ENCODE measurements at places on chromosomes 6 and 20.

DNA sequence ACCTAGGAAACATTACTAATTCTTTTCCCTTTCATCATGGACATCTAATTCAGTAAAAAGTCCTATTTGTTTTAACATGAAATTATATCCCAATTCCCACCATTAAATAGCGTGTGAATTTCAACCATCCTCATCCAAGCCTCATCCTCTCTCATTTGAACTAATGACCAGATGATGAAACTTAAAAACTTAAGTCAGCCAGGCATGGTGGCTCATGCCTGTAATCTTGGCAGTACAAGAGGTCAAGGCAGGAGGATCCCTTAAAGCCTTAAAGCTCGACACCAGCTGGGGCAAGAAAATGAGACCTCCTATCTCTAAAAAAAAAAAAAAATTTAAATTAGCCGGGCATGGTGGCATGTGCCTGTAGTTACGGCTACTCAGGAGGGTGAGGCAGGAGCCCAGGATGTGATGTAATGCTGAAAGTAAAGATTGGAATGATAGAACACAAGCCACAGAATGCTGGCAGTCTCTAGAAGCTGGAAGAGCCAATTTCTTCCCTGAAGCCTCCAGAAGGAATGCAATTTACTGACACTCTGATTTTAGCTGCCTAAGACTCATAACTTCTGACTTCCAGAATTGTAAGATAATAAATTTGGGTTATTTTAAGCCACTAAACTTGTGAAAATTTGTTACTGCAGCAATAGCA, 27.1 kb upstream of the HAO1 start:
- DNase-seq: no peak

- DNase-seq: no peak
Measured at GRCh38 chr20:32209850-32210605, 2.3 kb downstream of the POFUT1 start.

DNA sequence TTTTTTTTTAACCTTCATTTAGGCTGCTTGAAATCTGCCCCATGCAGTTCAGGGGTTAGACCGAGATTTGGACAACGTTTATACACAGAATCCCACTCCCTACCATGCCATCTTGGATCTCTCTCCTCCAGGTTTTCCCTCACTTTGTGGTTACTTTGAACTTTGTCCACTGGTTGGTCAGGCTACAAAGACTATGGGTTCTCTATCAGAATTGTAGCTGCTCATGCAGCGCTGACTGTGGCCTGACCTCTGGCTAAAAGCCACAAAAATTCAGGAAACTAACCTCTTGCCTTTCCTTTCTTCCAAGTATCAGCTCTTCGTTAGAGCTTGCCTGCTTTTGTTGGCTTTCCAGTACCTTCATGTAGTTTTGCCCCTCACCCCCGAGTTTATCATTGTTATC, 44.9 kb upstream of the KCNG1 start:
- DNase-seq: no peak

GRCh38 chr20:63536997-63537524, at the start of gene PTK6:
Gene PTK6, minus strand, starts transcription at chr20:63537376. Its CDS starts 62 bp downstream, at chr20:63537314.
- no peak for DNase-seq

DNA sequence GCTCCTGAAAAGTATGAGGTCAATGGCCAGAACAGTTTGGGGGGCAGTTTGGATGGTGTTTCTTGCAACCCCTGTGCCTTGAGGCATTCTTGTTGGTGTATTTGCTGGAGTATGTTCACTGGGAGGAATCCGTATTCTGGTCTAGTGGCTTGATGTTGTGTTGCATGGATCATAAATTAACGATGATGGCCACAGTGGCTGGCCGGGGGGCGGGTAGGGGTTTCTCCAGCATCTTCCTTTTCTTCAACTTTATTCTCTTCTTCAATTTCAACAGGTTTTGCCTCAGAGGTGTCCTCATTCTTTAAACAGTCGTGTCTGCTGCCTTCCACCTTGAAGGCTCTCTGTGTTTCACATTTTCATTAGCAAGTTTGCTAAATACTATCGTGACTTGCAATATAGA, 43.0 kb upstream of the THBS2 start:
- DNase-seq: no peak

GRCh38 chr6:158044525-158044888, 62.8 kb downstream of the SYNJ2 start:
- no peak for DNase-seq

DNA sequence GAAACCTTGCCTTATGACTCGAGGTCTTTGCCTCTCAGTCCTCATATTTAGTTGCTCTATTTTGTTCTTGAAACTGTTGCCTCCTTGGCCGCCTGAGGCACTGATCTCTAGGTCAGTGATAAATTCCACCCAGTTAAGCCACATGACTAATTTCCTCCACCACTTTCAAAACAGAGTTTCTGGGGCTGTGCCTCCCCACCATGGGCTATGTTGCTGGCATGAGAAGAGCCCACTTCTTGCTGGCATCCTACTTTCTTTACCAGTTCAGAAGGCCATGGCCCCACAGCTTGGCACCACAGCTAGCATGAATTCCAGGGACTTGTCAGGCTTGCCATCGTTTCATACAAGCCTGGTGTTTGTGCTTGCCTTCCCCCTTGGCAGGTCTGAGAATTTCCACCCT, 361.4 kb upstream of the JAG1 start:
- no peak for DNase-seq

DNA sequence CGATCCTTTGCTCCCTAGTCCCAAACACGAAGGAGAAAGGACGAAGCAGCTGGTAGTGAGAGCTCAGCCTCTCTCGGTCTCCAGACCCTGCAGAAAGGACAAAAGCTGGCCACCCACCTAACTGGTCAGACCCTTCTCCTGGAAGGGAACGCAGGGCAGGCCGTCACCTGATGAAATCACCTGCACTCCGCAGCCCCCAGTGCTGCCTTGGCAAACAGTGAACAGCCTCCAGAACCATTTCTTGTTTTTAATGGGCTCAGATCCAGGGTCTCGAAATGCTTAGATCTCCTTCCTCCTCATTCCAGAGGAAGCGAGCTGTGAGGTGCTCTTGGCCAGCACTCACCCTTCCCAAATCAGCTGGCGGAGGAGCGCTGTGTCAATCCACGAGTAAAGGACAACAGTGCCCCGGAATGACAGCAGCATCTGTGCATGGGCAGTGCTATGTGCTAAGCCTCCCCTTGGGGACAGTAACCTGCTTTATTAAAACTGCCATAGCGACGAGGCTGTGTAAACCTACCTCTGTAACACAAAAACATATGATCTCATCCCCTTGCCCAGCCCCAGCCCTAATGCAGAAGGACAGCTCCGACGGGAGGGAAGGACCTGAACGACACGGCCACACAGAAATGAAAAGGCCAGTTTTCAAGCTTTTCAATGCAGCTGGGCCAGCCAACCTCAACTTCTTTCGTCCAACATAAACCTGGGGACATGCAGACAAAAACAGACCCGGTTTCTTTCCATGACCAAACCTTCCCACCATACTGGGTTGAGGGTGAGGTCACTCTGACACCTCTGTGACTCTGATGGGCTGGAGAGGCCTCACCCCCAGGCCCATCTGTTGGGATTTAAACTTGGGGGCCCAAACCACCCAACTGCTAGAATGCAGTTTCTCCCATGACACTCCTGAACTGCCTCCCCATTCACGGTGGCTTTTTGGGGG, 43.3 kb downstream of the SULF2 start:
- no peak for DNase-seq

DNA sequence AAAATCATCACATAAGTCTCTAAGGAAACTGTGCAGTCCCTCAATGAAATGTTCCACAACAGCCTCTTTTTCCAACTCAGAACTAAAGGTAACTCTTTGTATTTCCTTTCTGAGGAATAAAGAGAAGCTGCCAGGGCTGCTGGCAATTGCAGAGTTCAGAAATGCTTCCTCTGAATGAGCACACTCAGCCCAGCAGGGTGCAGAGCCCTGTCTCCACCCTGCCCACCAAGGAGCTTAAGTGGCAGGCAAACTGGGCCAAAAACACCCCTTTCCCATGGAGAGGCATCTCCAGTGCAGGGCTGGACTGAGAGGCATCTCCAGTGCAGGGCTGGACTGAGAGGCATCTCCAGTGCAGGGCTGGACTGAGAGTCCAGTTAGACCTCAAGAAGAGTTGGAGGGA, 255.4 kb downstream of the GMPR start:
- DNase-seq: no peak

GRCh38 chr20:35145141-35145564, 2.0 kb downstream of the EDEM2 start:
- DNase-seq: peak; percentile 51
